ENCODE measurements at places on chromosomes 2 and 18. TPM values are rescaled to one million over a fixed set of nuclear protein-coding genes. Genes with fewer than 3 reads are reported as not detected.
A peak's percentile ranks its signal among the peaks of the same experiment; 100 is the strongest.

DNA sequence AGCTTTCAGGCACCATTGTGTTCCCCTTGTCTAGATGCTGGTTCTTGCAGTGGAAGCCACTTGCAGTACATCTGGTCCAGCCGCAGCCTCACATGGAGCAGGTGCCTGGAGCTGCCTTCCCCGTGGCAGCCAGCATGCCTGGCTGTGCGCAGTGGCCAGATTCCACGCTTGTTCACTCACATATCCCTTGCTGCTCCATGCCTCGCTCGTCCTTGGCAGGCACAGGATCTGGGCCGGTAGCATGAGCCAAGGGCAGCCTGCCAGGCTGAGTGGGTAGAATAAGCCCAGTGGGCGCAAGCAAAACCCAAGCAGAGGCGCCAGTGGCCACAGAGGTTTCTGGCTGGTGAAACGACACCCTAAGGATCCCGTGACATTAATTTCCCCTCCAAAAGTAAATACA is 20.6 kb downstream of the TMX3 start:
- no peak overlapping the region for H3K4me3 ChIP-seq
- no peaks in the 10 kb centered on the region for H3K27me3 ChIP-seq
- peaks cover 59% of the 10 kb centered on the region for H3K36me3 ChIP-seq
- H3K27ac ChIP-seq: no peak overlapping the region
- no peak for DNase-seq
- H3K4me1 ChIP-seq: no peaks in the 10 kb centered on the region

DNA sequence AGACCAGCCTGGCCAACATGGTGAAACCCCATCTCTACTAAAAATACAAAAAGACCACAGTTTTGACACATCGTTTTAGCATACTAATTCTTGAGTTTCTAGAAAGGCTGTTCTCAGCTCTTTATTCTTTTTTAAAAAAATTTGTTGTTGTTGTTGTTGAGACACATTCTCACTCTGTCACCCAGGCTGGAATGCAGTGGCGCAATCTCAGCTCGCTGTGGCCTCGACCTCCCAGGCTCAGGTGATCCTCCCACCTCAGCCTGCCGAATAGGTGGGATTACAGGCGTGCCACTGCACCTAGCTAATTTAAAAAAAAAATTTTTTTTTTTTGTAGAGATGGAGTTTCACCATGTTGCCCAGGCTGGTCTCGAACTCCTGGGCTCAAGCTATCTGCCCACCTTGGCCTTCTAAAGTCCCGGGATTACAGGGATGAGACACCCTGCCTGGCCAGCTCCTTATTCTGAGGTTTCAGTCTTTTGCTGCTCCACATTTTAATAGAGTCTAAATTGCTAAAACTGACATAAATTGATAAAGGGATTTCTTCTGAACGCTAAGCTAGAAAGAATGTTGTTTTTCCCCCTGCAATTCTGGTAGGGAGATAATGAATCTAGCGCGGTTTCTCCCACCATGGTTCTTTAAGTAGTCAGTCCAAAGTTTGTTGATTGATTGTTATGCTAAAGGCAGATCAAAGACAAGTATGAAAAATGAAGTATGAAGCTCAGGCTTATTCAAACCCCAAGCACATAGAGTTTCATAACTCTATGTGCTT is 32.6 kb upstream of the CABLES1 start:
- no peak overlapping the region for H3K27ac ChIP-seq
- H3K4me1 ChIP-seq: peaks cover 18% of the 10 kb centered on the region
- no peak overlapping the region for H3K4me3 ChIP-seq
- no peaks in the 10 kb centered on the region for H3K27me3 ChIP-seq
- no peaks in the 10 kb centered on the region for H3K36me3 ChIP-seq

DNA sequence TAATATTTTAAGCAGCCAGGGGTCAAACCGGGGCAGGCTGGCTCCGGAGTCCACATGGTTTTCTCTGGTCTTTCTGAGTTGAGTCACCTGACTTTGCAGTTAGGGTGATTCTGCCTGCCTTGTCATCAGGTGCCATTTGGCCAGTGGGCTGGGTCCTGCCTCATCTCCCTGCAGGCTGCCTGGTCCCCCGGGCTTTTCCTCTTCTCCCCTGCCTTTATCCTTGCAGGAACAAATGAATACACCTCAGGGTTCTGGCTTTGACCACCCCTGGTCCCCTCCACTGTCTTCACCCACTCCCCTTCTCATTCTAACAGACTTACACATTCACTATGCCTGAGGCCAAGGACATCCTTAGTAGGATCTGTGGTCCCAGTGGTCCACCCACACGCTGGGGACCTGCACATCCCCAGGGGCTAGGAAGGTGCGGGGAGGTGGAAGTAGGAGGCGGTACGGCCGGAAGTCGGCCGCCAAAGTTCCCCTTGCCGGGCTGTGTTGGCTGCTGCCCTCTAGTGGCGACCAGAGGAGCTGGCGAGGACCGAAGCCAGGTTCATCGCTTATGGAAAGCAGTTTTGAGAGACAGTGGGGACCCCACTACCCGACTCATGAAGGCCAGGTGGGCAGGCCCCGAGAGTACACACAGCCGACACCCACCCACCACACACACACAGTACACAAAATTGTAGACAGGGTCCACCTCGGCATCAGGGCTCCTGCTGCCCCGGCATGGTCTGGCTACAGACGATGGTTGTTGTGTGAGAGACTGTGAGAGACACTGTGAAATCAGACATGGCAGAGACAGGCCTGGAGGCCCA is 6.3 kb upstream of the TEX261 start:
- H3K27me3 ChIP-seq: 0 out of 2 replicates have a peak, but pooled peaks cover 3% of the 10 kb centered on the region
- DNase-seq: peak; percentile 78
- H3K36me3 ChIP-seq: no peaks in the 10 kb centered on the region
- H3K4me1 ChIP-seq: peaks cover 3% of the 10 kb centered on the region

DNA sequence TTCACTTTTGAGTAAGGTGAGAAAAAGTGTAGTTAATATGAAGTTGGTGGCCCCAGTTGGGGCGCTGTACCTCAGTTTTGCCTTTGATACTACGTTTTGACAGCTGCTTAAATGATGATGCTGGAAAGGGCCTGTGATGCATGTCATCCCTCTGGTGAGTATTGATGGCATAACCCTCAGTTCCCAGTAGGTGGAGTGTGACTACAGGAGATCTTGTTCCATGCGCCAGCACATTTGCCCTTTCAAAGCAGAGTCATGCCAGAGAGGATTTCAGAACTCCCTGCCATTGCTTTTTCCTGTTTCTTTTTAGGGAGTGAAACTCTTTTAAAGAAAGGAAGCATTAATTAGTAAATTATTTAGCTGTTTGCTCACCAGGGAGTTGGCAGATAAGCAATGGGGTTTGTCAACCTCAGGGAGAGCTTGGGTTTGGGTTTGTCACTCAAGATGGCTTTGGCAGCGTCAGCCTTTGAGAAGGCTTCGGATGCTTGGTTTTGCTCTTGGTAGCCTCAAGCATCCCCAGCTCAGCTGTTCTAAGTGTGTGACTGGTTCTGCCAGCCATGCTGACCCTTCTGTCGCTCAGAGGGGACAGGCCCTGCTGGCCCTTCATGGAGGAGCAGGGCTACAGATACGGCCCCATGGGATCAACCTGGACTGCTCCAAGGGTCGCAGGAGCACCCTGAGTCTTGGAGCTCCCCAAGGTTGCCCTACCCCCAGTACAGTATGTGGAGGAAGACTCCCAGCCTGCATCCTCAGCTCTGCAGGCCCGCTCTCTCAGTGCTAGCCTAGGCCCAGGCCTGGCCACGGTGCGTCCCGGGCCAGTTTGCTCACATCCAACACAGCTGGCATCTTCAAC is 29.1 kb downstream of the ARMC9 start:
- H3K4me1 ChIP-seq: no peaks in the 10 kb centered on the region
- H3K36me3 ChIP-seq: peaks cover 9% of the 10 kb centered on the region
- peak; percentile 90 for DNase-seq
- H3K27ac ChIP-seq: no peak overlapping the region
- H3K27me3 ChIP-seq: no peaks in the 10 kb centered on the region

GRCh38 chr18:67199993-67200617 is 316.4 kb downstream of the DSEL start:
- H3K36me3 ChIP-seq: no peaks in the 10 kb centered on the region
- no peaks in the 10 kb centered on the region for H3K4me1 ChIP-seq
- H3K4me3 ChIP-seq: no peak overlapping the region
- peak; percentile 60 for DNase-seq
- no peak overlapping the region for H3K27ac ChIP-seq

DNA sequence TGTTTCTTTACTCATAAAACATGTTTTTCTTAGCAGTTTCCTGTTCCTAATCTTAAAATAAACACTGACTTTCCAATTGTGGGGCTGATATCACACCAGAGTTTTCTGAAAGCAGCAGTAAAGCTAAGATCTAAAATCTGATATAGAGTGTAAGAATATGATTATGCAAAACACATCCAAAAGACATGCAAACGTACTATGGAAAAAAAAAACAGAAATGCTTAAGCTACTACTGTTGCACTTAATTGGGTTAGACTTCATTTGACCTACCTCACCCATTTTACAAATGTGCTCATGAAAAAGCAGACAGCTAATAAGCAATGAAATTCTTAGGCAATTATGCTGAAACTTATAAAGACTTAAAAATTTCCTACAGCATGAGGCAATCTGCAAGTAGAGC is 10.5 kb downstream of the CYTIP start:
- H3K36me3 ChIP-seq: no peaks in the 10 kb centered on the region

ACMSD gene
- not detected for total RNA-seq

REG3A gene
- total RNA-seq: not detected

CCDC68 gene
- total RNA-seq: not detected
